ENCODE measurements at places on chromosomes 3 and 15.

DNA sequence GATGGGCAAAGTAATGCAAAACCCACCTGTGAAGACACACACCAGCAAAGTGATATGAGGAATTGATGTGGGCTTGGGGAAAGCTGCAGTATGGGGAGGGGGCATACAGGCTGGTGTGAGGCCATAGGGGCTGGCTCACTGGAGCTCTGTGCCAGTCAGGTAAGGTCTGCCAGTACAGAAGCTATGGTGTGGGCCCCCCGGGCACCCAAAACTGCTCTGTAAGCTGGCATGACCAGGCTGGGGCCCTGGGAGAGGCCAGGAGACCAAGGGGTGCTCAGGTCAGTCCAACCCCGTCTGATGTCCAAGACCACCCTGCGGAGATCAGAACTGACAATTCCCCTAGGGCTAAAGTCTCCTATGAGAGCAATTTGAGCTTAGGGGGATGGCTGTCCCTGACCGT, 163.1 kb downstream of the KCNMB2 start:
- H3K27me3 ChIP-seq, result no peaks in the 10 kb centered on the region
- H3K4me3 ChIP-seq, result no peak overlapping the region
- no peaks in the 10 kb centered on the region for H3K4me1 ChIP-seq
- no peak overlapping the region for H3K27ac ChIP-seq
- DNase-seq, result no peak
- no peaks in the 10 kb centered on the region for H3K36me3 ChIP-seq

DNA sequence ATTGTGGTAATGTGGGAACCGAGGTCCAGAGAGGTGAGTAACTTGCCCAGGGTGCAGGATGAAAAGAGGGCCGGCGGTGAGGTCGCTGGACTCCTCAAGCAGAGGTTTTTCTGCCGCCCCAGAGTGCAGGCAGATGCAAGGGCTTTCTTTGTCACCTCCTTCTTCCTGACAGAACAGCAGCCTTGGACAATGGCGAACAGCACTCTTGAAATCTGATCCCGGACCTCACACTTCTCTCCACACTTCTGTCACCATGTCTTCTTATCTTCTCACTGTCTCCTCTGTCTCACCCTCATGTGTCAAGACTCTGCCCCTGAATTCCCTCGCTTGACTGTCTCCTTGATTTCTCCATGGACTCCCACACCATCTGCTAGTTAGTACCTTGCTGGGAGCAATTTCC, 15.4 kb upstream of the VPS8 start:
- no peak overlapping the region for H3K27ac ChIP-seq
- DNase-seq, result no peak
- no peak overlapping the region for H3K4me3 ChIP-seq
- H3K27me3 ChIP-seq, result no peaks in the 10 kb centered on the region
- no peaks in the 10 kb centered on the region for H3K36me3 ChIP-seq

- no peak overlapping the region for H3K4me3 ChIP-seq
- no peak for DNase-seq
- H3K27ac ChIP-seq, result no peak overlapping the region
- H3K27me3 ChIP-seq, result no peaks in the 10 kb centered on the region
- H3K4me1 ChIP-seq, result peaks cover 4% of the 10 kb centered on the region
- H3K36me3 ChIP-seq, result no peaks in the 10 kb centered on the region
Observed at GRCh38 chr3:139230391-139230790, 113.4 kb upstream of the MRPS22 start.

DNA sequence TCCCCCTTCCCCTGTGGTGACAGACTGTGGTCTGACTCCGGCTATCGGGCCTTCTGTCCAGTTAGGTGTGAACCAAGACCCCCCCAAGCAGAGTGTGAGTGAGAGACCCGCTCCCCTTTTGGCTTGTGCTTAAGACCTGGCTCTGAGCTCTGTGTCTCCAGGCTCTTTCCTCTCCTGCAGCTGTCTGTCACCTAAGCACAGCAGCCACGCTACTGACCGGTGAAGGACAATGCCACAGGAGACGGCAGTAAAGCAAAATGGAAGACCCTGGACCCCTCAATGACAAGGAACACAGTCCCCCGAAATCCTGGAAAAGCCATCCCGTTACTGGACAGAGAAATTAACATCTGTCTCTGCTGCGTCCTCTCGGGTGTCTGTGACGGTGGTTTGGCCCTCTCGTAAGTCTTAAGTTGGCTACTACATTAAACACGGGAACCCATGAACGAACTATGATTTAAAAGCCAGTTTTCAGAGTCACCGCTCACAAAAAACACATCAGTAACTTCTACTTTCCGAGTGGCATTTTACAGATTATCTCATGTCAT, 53.7 kb downstream of the CHSY1 start:
- no peaks in the 10 kb centered on the region for H3K4me1 ChIP-seq
- H3K27me3 ChIP-seq, result no peaks in the 10 kb centered on the region
- DNase-seq, result no peak
- no peaks in the 10 kb centered on the region for H3K36me3 ChIP-seq

GRCh38 chr3:43867436-43868072, 176.8 kb downstream of the ABHD5 start:
- no peak for DNase-seq
- no peaks in the 10 kb centered on the region for H3K36me3 ChIP-seq
- no peaks in the 10 kb centered on the region for H3K27me3 ChIP-seq
- H3K27ac ChIP-seq, result no peak overlapping the region
- no peaks in the 10 kb centered on the region for H3K4me1 ChIP-seq

DNA sequence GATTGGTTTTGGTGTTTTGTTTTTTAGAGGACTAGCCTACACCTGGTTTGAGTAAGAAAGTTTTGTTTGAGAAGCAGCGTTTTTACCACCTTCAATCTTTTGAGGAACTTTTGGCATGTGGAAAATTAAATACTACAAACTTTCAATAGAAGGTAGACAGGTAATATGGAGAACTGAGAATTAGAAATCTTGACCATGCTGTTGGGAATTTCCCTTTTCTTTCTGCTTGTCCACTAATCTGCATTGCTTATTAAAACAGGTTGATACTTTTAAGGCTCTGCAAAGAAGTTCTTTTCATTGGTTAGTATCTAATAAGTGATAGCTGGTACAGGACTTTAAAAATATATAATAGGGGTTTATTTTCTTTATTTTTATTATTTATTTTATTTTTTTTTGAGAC, 31.9 kb downstream of the UBE2E1 start:
- DNase-seq, result no peak
- peaks cover 43% of the 10 kb centered on the region for H3K4me1 ChIP-seq
- H3K4me3 ChIP-seq, result no peak overlapping the region

- H3K4me1 ChIP-seq, result peaks cover 73% of the 10 kb centered on the region
- H3K27me3 ChIP-seq, result no peaks in the 10 kb centered on the region
- DNase-seq, result no peak
- H3K36me3 ChIP-seq, result no peaks in the 10 kb centered on the region
- H3K4me3 ChIP-seq, result no peak overlapping the region
- H3K27ac ChIP-seq, result peak overlapping the region; percentile 95
Observed at GRCh38 chr3:42732196-42732828, 29.7 kb upstream of the HHATL start.

- H3K4me1 ChIP-seq, result no peaks in the 10 kb centered on the region
- H3K27ac ChIP-seq, result no peak overlapping the region
- H3K4me3 ChIP-seq, result no peak overlapping the region
- H3K27me3 ChIP-seq, result no peaks in the 10 kb centered on the region
- no peak for DNase-seq
Observed at GRCh38 chr3:125154800-125155269, 57.7 kb downstream of the SLC12A8 start.

DNA sequence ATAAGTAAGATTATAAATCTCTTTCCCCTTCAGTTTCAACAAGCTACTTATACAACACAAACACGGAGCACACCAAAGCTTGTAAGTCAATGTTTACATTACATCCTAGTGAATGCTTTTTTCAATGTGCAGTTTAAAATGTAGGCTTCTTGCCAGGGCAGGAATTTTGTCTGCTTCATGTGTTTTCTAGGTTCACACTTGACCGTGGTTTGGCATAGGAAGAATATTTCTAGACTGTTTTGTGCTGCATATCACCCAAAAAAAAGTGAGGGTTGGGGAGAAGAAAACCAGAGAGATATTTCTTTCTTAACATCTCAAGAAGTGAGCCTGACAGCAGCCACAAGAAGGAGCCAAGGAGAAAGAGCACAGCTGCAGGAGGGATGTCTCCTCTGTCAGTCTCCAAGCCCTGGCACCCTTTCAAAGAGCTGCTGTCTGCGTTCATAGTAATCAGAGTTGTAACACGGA, 255.8 kb downstream of the MEIS2 start:
- no peaks in the 10 kb centered on the region for H3K4me1 ChIP-seq
- no peak overlapping the region for H3K27ac ChIP-seq
- H3K4me3 ChIP-seq, result no peak overlapping the region
- H3K36me3 ChIP-seq, result no peaks in the 10 kb centered on the region

DNA sequence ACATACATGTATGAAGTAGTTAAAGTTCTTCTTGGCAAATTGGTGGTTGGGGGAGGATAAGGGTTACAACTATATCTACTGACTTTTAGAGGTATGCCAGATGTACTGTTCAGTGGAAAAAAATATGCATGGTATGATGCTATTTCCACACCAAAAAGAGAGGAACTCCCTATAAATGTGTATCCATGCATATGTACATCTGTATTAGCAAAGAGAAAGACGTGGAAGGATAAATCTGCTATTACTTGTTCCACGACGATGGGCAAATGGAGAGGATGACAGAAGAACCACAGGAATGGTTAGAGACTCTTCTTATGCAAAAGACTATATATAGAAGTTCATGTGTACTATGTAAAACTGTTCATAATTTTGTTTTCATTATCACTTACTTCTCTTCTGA, 197.6 kb downstream of the RORA start:
- no peak overlapping the region for H3K27ac ChIP-seq
- DNase-seq, result no peak

- DNase-seq, result no peak
- no peaks in the 10 kb centered on the region for H3K4me1 ChIP-seq
- H3K4me3 ChIP-seq, result no peak overlapping the region
- H3K27ac ChIP-seq, result no peak overlapping the region
- H3K27me3 ChIP-seq, result no peaks in the 10 kb centered on the region
Observed at GRCh38 chr3:130963444-130963843, 63.2 kb downstream of the ASTE1 start.

DNA sequence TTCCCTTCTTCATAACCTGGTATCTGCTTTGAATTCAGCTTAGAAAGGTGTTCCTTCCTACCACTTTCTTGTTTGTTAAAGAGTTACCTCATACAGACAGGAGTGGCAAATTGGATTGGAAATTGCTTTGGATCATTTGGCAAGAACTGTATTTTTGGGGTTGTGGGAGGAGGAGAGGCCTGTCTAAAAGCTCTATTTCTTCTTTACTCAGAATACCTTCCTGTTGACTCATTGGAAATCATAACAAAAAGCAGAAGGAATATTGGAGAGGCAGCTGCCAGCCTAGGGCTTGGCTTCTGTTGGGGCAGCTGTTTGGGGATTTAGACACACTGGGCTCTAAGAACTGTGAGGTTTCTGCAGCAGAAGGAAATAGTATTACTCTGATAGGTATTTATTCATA, 14.2 kb downstream of the IQGAP1 start:
- no peaks in the 10 kb centered on the region for H3K36me3 ChIP-seq
- no peaks in the 10 kb centered on the region for H3K27me3 ChIP-seq
- H3K27ac ChIP-seq, result peak overlapping the region; percentile 93
- H3K4me1 ChIP-seq, result peaks cover 86% of the 10 kb centered on the region
- H3K4me3 ChIP-seq, result no peak overlapping the region
- no peak for DNase-seq

- no peaks in the 10 kb centered on the region for H3K27me3 ChIP-seq
- no peaks in the 10 kb centered on the region for H3K4me1 ChIP-seq
- H3K27ac ChIP-seq, result no peak overlapping the region
- H3K4me3 ChIP-seq, result no peak overlapping the region
Observed at GRCh38 chr3:9190276-9190675, 59.2 kb downstream of the SRGAP3 start.

- peaks cover 33% of the 10 kb centered on the region for H3K36me3 ChIP-seq
- no peak for DNase-seq
- no peaks in the 10 kb centered on the region for H3K4me1 ChIP-seq
- no peaks in the 10 kb centered on the region for H3K27me3 ChIP-seq
- no peak overlapping the region for H3K27ac ChIP-seq
- H3K4me3 ChIP-seq, result no peak overlapping the region
Observed at GRCh38 chr3:186067360-186068242, 41.3 kb downstream of the ETV5 start.

DNA sequence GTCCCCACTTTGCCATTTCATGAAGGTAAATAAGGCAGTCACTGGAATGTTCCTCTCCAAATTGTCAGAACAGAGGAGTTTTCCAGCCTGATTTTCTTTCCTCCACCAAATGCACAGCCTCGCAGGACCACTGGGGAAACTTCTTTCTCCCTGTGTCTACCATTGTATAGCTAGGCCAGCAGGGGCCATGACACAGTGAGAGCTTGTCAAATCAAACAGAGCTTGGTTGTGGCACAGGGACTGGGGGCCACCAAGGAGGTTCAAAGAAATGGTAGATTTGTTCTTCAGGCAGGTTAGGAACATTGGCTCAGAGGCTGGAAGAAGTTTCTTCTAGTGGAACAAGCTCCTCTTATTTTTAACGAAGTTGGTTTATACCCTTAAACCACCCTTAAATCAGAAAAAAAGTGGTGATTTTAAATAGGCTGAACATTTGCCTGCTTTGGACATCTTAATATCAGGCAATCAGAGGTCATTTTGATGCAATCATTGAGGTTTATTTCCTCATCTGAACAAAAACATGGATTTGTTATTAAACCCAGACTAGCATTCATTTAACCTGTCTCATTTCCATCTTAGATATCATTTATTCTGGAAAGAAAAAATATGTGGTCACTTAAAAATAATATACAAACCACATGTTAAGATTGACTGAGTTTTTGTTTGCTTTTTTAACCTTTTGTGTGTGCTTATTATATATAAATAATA, 105.6 kb downstream of the GTPBP8 start:
- DNase-seq, result no peak
- H3K4me1 ChIP-seq, result no peaks in the 10 kb centered on the region
- no peaks in the 10 kb centered on the region for H3K36me3 ChIP-seq
- H3K4me3 ChIP-seq, result no peak overlapping the region
- no peak overlapping the region for H3K27ac ChIP-seq
- H3K27me3 ChIP-seq, result no peaks in the 10 kb centered on the region

DNA sequence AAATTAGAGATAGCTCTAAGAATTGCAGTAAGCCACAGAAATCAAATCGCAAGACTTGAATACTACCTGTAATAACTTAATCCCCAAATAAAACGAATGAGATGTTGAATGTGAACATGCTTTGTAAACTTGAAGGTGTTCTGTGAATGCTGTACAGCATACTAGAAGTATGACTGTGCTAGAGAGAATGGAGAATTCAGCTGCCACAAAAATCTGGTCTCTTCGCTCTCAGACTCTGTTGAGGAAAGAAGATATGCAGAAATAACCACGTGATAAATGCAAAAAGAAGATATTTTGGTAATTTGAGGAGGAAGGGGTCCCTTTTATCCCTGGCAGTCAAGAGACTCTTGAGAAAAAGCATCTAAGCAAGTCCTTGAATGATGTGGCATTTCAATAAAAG, 37.3 kb downstream of the ZBTB38 start:
- no peaks in the 10 kb centered on the region for H3K27me3 ChIP-seq
- peaks cover 63% of the 10 kb centered on the region for H3K4me1 ChIP-seq
- no peaks in the 10 kb centered on the region for H3K36me3 ChIP-seq
- no peak for DNase-seq
- peak overlapping the region; percentile 99 for H3K27ac ChIP-seq
- no peak overlapping the region for H3K4me3 ChIP-seq

DNA sequence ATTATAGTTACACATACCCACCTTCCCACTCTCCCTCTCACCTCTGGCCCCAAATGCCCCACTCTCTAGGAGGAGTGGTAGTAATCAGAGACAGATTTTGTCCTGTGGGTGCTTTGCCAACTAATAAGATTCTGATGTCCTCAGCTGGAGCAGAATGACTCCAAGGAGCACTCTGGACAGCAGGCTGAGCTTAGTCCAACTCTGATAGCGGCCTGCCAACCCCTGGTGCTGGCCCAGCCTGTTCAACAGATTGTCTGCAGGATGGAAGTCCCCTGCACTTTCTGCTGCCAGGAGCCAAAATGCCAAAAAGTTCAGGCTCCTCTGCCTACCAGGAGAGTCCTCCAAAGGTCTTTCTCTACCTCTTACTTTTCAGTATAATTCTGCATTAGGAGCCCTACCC, 160.5 kb upstream of the UMPS start:
- H3K4me3 ChIP-seq, result no peak overlapping the region
- no peaks in the 10 kb centered on the region for H3K36me3 ChIP-seq
- no peak overlapping the region for H3K27ac ChIP-seq
- no peaks in the 10 kb centered on the region for H3K4me1 ChIP-seq
